ENCODE measurements at places on chromosomes 3 and 15.

GRCh38 chr15:67782691-67782991, 42.7 kb upstream of the SKOR1 start:
- DNase-seq: no peak

- DNase-seq: no peak
These were observed 105.9 kb downstream of the GREM1 start for GRCh38 chr15:32823750-32824149.

- DNase-seq: no peak
These were observed 509.0 kb upstream of the NECTIN3 start for GRCh38 chr3:110562621-110563020.

DNA sequence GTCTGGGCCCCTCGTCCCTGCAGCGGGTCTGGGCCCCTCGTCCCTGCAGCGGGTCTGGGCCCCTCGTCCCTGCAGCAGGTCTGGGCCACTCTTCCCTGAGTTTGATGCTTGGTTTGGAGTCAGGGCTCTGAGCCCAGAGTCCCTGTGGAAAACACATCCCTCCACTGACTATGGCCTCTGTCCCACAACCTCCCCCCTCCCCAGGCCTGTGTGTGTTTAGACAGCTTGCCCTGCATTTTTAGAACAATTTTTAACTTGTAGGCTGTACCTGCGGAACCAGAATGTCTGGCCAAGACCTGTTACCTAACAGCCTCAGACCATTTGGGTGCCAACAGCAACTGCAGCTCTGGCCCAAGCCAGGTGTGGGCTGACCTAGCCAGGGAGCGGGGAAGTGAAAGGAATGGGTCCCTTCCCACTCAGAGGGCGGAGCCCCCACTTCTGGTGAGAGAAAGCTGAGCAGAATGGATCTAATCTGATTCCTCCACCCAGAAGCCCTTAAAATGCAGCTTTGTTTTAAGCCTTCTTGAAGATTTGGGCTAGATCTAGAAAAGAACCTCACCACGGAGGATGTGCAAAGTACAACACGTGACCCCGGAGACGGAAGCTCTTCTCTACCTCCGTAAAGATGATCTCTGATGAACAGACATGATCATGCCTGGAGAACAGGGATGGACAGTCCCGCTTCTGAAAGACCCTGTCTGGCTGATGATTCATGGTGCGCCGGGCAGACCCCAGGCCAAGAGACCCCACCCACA, 60.5 kb upstream of the TFRC start:
- DNase-seq: no peak

- DNase-seq: no peak
These were observed 863 bp downstream of the PSMA4 start for GRCh38 chr15:78540871-78541743.

- no peak for DNase-seq
These were observed 3.3 kb upstream of the RAB8B start for GRCh38 chr15:63186065-63186464.

GRCh38 chr3:14827776-14828175, 9.0 kb downstream of the FGD5 start:
- DNase-seq: no peak

DNA sequence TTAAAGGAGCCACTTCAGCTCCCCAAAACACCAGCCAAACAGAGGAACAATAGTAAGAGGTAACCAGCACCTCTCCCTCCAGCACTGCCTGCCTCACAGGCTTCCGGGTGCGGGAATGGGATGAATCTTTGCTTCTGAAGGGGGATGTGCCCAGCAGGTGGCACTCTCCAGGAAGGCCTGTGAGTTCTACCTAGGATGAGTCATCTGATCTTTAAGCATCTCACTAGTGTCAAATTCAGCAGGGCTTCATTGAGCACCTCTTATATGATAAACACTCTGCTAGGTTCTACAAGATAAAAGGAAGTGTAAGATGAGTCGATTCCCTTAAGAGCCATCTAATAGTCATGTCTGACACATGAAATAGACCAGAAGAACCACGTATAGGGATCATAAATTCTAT, 237.4 kb upstream of the UMPS start:
- no peak for DNase-seq

DNA sequence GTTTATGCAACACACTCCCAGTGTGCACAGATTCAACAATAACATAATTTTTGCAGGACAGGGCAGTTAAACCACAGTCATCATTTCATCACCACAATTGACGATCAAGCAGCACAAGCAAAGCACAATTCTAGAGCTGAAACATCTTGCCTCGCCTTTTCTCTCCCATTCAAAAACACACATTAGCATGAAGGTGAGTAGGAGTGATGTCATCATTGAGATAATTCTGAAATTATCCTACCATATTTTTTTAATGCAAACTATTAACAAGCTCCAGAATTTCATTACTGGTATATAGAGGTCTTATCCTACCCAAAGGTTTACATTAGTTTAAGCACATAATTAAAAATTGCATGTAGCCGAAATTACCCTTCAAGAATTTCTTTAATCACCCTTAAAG, 3.5 kb downstream of the IGDCC3 start:
- DNase-seq: no peak

- no peak for DNase-seq
These were observed 122.0 kb upstream of the ONECUT1 start for GRCh38 chr15:52912172-52912571.

GRCh38 chr15:59366333-59367021, 6.2 kb downstream of the MYO1E start:
- no peak for DNase-seq

All from activated CD4-positive, CD25-positive, alpha-beta regulatory T cell treated with anti-CD3 and anti-CD28 coated beads, Interleukin-2, amount 50 U/mL, for 16 hours (primary cell).